ENCODE measurements at places on chromosomes 7 and 10.

DNA sequence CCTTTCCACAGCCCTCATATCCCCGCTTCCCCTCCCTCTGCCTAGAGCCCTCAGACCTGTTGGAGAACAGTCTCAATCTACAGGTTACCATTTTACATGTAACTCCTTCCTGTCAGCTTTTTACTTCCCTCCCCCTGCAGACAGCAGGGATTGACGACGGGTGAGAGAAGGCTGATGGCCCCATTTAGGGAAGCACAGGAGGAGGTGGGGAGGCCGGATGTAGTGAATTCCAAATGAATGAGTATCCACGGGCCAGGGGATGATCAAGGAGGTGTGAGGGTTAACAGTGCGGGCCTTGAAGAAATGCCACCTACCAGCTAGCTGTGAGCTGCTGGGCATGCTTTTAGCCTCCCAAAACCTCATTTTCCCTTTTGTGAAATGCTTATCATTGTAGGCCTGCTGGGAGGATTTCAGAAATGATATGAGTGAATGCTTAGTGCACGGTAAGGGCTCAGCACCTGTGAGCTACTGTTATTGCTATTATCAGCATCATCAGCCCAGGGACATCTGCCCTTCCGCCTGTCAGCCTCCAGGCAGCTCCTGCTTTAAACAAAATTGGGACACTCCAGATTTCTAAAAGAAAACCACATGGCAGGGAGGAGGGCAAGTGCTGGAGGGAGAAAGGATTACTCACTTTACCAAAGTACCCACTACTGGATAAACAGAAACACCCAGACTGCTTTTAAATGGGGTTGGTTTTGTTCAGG, 6.5 kb upstream of the NANOS1 start:
- DNase-seq: no peak

DNA sequence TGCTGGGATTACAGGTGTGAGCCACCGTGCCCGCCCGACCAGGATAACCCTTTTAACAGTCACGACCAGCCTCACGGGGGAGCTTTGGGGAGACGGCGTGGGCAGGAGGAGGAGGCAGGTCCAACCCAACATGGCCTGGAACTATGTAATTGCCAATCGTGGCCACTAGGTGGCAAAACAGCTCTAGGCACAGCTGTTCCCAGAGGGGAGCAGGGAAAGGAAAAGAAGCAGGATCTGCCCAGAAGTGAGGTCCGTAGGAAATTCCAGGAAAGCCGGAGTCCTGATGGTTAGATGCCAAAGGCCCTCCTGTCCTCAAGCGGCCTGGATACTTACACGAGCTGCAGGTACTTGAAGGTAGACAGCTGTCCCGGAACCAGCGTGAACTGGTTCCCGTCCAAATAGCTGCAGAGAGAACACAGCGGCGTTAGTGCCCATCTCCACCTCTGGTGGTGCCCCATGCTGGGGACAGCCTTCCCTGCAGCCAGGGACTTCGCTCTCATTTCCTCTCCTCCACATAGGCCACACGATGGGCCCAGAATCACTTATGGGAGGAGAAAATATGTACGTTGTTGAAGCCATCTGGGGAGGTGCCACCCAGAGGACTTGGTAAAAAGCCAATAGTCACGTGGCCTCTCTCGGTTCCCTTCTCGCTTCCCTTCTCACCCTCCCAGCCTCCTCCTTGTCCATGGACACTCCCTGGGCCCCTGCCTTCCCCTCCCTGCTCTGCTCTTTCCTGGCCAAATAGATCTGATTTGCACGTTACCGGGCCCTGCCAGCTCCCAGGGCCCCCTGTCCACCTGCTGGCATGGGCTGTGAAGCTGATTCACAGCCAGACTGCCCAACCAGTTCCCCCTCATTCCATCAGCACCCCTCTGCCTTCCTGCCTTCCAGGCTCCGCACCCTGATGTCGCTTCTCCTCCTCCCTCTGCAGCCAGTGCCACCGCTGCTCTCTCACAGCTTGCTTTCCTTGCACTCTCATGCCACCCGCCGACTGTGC, 148.1 kb downstream of the SLIT1 start:
- DNase-seq: peak; percentile 48

GRCh38 chr7:2224491-2224928, 8.2 kb downstream of the MAD1L1 start:
- no peak for DNase-seq

GRCh38 chr7:155132431-155132830, 62.3 kb downstream of the HTR5A start:
- no peak for DNase-seq

DNA sequence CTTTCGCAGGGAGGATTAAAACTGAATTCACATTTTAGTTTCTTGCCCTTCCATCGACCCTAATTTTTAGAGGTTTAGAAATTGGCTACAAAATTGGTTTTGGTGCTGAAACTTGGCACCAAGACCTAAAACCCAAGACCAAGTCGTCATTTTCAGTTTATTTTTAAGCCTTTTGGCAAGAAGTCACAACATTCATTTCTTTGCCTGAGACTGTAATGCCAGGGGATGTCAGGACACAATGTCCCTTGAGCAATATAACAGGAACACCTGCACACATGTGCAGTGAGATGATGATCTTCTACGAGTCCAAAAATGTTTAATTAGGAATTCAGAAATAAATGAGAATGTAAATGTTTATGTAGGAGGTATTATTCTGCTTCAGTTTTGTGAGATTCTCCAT, 335.4 kb upstream of the ANKRD30A start:
- no peak for DNase-seq

DNA sequence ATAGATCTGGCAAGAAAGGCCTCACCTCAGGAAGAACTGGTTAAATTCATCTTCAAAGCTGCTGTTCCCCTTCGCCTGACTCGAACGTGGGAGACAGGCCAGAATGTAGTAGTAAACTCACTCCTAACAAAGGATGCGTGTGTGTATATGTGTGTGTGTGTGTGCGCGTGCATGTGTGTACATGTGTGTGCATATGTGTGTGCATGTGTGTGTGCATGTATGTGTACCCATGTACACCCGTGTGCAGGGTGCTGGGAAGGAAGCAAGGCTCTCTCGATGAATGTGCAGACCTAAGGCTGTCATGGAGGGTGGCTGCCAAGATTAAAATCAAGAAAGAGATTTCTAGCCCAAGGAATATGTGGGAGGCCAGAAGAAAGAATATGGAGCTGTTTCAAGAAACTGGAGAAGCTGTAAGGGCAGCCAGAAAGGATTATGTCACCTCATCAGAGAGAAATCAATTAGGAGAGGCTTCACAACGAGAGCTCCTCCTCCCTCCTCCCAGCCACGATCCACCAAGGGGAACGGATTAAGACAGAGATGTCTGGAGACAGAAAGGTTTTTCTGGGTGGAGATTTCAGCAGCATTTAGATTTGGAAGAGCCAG, 34.0 kb upstream of the LBX1 start:
- no peak for DNase-seq

GRCh38 chr7:114413761-114414155, 857 bp upstream of the FOXP2 start:
- DNase-seq: no peak

- no peak for DNase-seq
These were observed 101.3 kb downstream of the STRA8 start for GRCh38 chr7:135334830-135335543.

DNA sequence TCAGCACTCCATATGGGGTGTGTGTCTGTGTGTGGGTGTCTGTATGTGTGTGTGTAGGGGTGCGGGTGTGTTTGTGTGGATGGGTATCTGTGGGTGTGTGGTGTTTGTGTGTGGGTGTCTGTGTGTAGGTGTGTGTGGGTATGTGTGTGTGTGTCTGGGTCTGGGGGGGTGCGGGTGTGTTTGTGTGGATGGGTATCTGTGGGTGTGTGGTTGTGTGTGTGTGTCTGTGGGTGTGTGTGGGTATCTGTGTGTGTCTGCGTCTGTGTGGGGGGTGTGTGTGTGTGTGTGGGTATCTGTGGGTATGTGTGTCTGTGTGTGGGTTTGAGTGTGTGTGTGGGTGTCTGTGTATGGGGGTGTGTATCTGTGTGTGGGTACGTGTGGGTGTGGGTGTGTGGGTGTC, 148.7 kb downstream of the RGS10 start:
- no peak for DNase-seq

- DNase-seq: no peak
These were observed 7.2 kb downstream of the ZNF467 start for GRCh38 chr7:149766135-149766675.

DNA sequence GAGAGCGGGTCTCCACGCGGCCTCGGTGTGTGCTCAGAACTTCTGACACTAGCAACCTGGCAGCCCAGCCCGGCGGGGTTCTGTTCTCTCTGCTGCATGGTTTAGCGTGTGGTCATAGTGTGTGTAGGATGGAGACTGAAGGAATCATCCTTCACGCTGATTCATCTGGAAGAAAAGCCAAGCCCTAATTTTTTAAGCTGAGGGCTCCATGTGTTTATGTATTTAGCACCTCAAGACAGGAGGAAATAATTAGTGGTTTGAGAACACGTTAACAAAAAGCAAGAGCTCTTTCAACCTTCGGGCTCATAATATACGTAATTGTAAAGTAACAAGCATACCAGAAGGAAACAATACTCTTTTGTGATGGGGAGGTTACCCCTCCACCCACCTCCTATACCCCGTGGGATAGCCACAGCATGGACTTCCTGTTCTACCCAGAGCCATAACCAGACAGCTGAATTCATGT, 504.6 kb upstream of the MKI67 start:
- DNase-seq: no peak

GRCh38 chr10:24495666-24496460, 227.8 kb downstream of the ARHGAP21 start:
- DNase-seq: no peak
